Inflammatory macrophage (primary cell): ENCODE measurements at places on chromosomes 4 and X.

DNA sequence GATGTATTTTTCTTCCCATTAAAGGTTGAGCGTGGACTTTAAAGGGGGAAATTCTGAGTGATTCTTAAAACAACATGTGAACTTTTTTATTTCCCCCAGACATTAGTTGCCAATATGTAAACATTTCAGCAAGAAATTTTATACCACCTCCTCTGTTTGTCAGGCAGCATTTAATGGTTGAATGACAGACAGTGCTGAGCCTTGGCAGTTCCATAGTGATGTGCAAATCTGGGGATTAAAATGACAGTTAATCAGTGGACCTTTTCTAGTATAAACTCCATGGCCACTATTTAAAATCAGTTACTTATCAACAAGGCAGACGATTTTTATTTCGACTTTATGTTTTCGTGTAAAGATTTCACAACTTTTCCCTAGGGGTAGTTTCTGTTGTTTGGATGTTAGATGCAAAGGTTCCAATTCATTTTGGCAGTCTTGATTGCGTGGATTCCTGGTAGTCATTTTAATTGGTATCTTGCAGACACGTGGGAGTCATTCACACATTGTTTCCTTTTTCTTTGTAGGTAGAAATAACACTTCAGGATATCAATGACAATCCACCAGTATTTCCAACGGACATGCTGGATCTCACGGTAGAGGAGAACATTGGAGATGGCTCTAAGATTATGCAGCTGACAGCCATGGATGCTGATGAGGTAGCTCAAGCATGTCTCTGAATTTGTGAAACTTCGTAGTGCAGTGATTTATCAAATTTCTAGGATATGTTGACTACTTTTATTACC lies 83.7 kb downstream of the FAT4 start:
- no peak for DNase-seq

- DNase-seq = no peak
These were observed 653.9 kb upstream of the AADAT start for GRCh38 chr4:170743633-170744032.

DNA sequence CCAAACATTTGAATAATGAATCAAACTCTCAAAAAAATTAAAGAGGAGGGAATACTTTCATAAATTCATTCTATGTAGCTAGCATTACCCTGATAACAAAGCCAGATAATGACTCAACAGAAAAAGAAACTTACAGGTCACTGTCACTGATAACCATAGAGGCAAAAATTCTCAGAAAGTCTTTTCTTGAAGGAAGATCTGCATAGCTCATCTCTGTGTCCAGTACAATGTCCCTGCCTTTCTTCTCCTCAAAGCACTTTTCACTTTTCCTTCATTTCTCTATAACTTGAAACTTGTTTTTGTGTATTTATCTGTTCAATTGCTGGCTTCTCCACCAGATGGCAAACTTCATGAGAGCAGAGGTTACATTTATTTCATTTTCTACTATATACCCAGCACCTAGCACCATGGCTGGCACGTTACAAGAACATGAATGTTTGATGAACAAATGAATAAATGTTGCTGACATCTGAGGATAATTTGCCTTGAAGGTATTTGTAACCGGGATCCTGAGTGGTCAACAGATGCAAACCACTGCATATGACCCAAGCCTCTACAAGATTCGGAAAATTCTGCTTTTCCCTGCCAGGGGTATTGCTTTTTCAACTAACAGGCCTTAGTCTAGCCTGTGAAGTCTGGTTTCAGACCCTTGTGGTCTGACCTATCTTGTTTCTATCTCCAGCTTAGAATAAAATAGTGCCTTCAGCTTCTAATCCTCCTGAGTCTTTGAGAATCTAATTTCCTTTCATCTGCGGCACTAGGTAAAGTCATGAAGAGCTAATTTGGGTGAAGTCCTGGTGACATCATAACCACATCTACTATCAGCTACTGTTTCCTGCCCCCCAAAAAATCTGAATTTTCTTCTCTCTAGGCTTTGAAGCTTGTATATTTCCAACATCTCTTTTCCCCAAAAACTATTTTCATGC lies 52.5 kb upstream of the ANTXR2 start:
- DNase-seq = no peak

DNA sequence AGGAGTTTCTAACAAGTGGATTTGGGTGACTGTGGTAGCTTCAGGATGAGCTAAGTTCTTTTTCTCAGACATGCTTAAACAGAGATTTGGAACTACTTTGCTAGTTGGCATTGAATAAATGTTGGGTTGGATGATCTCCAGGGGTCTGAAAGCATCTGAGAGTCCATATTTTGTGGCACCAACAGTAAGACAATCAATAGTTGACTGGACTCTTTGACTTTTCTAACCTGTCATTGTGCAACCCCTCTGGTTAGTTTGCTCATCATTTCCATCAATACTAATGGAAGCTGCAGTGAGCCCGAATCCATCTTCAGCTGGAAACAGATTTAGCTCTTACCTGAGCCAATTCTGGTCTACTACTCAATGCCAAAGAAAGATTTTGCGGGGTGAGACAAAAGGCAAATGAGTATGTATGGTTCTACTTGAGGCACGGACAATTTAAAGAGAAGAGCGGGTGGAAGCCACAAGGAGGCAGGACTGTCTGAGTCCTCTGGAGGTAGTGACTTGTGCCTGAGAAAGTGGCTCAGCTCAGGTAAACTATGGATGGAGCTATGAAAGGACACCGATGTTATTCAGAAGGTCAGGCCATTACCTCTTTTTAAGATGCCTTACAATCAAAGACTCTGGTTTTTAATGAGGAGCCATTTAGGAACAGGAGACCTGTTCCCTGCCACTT lies 118.7 kb downstream of the MID1IP1 start:
- no peak for DNase-seq
